ENCODE measurements at places on chromosomes 5 and 9.

DNA sequence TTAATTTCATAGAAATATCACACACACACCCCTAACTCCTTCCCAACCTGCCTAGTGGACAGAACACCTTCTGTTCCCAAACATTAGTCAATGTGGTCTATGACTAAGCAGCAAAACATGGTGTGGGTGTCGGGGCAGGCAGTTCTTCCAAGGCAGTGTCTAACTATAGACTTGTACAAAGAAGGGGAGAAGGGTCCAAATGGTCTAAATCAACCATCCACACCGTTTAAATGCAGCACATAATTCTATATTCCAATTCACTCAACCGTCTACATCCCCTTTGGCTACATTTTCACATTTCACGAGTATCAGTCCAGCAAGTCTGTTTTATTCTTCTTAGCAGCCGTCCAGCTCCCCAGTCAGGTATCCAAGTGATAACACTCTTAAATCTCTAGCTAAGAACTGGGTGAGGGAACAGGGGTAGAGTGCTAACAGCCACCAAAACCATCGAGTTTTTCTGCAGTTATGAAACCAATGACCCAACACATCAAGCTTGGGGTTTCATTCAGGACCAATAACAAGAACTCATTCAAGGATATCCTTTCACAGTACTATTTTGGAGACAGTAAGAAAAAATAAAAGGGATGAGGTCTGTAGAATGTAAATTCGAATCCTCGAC lies 3.3 kb downstream of the ZNF608 start:
- DNase-seq, result no peak

DNA sequence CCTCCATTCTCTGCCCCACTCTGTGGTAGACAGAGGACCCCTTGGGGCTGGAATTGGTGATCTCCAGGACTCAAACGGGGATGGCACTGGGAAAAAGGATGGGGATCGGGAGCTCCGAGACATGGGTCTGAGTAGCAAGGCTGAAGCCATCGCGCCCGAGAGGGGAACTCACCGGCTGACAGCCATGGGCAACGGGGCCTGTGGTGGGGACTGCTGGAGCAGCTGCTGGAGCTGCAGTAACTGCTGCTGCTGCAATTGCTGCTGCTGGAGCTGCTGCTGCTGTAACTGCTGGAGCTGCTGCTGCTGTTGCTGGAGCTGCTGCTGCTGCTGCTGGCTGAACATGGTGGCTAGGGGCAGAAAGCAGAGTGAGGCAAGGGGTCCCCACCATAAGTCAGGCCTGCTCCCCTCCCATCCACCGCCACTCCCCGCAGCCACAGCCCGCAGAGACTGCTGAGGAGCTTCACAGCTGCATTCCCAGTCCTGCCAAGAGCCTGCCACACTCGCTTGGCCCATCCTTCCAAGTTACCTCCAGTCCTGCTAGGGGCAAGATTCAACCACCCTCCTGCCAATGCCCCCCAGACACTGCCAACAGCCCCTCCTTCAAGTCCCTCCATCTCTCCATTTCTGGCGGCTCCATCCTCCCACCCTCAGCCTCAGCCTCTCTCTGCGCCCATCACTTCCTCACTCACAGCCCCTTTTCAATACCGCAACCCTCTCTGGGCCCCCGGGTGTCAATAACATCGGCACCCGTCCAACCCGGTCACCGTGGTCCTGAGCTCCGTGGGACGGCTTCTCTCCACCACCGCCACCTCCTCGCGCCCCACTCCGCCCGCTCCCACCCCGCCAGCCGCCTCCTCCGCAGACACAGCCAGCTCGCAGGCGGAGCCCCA lies 611 bp downstream of the CIZ1 start:
- no peak for DNase-seq

DNA sequence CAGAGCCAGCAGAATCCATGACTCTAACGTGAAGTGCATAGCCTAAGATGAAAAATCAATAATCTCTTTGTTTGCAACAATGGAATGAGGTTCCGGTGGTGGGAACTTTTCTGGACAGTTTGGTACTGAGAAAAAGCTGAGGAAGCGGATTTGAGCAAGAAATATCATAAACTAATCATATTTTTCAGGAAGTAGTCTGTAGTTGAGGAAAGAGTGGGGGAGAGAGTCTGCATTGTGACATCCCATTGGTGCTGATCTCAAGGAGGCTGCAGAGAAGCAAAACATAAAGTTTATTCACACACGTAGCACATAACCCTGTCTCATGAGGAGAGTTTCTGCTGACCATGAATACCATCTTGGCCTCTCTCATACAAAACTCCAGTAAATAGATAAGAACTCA lies 15.8 kb upstream of the FCHO2 start:
- DNase-seq, result no peak

DNA sequence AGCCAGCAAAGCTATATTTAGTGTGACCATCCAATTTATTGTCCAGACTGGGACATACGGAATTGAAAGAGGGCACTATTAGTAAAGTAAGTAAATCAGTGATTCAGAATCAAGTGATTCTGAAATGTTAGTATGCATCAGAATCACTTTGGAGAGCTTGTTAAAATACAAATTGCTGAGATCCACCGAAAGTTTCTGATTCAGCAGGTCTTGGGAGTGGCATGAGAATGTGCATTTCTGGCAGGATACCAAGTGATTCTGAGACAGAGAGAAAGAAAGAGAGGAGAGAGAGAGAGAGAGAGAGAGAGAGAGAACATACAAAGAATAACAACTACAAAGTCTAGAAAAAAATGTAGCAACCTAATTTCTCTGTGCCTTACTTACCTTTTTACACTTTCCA lies 65.4 kb upstream of the ASTN2 start:
- DNase-seq, result no peak

DNA sequence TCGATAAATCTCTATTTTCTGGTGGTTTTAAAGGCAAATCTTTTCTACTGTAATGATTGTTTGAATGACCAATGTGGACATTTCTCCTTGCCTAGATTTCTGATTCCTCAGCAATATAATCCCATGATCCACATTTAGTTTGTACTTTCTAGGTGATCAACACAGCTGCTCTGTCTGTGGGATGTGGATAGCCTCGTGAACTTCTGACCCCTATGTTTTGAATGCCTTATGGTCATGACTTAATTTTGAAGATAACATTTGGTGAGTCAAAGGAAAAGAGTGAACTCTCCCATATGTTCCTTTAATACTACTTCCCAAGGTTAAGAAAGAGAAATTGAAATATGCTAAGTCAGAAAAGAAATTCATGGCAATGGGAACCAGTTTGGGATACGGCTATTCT lies 147.5 kb downstream of the CAVIN4 start:
- DNase-seq, result no peak

- DNase-seq, result no peak
These were observed 29.4 kb downstream of the SECISBP2 start for GRCh38 chr9:89347651-89348050.

DNA sequence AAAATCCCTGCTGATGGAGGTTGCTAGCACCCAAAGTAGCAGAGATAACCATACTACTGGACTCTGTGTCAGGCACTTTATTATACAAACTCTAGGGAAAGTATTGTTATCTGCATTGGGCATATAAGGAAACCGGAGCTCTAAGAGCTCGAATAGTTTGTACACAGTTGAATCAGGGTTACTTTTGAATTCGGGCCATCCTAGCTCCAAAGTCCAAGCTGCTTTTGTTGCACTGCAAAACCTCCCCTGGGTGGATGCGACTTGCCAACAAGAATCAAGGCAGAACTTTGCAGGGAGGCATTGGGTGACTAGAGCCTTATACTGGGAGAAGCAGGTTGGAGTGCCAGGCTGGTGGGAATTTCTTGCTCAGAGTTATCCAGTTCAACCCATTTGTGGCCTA lies 435.1 kb downstream of the SPATA31D1 start:
- DNase-seq, result no peak

GRCh38 chr5:9644630-9645029 lies 14.5 kb upstream of the TAS2R1 start:
- DNase-seq, result no peak

GRCh38 chr9:113665064-113665463 lies 201.5 kb downstream of the RGS3 start:
- no peak for DNase-seq

- no peak for DNase-seq
These were observed 44.0 kb downstream of the NIPAL4 start for GRCh38 chr5:157504053-157504452.

- no peak for DNase-seq
These were observed 88.7 kb downstream of the DEPDC1B start for GRCh38 chr5:60611099-60611740.

DNA sequence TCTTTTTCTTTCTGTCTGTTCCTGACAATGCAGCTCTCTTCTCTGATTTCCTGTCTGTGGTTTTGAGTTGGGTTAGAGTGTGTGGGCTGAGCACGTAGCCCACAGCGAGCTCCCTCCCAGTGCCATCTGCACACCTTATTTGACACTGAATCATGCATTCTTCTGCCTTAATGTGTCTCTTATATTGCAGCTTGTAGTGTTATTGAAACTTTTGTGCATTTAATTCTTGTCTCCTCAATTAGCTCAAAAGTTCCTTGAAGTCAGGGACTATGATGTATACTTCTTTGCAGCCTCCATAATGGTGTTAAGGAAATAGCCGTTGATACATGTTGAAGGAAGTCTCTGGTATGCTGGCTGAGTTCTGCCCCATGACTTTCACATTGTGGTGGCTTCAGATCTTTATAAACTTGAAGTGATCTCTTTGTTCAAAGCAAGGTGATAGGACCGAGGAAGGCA lies 576.2 kb upstream of the CLINT1 start:
- DNase-seq, result no peak

GRCh38 chr5:179307013-179307800 lies 38.1 kb downstream of the ADAMTS2 start:
- no peak for DNase-seq

DNA sequence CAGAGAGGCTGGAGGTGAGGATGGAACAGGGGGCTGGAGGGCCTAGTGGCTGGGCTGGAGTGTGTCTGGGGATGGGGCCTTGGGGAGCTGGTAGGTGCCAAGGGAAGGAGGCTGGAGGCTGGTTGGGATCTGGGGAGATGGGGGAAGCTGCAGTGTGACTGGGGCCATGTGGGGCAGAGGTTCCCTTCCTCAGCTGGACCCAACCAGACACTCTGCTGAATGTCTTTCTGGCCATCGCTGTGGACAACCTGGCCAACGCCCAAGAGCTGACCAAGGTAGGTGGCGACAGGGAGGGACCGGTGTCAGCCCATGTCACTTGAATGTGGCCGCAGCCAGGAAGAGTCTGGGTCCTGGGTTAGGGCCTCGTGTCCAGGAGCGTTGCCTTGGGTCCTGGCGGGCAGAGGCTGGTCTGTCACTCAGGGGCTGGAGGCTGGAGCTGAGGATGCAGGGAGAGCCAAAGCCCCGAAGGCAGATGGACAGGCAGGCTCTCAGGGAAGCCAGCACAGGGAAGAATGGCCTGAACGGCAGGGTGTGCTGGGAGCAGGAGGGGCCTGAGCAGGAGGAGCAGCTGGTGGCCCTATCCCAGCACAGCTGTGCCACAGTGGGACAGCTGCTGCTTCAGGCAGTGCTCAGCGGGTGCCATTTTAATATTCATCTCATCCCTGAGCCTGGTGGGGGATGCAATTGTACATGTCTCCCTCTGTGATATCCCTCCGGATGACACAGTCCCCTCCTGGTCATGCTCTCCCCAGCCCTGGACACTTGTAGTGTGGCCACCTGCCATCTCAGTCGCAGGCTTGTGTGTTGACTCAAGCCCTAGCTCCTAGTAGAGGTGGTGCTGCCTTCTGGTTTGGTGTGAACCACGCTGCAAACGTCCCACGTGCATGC lies 132.5 kb downstream of the CACNA1B start:
- no peak for DNase-seq

DNA sequence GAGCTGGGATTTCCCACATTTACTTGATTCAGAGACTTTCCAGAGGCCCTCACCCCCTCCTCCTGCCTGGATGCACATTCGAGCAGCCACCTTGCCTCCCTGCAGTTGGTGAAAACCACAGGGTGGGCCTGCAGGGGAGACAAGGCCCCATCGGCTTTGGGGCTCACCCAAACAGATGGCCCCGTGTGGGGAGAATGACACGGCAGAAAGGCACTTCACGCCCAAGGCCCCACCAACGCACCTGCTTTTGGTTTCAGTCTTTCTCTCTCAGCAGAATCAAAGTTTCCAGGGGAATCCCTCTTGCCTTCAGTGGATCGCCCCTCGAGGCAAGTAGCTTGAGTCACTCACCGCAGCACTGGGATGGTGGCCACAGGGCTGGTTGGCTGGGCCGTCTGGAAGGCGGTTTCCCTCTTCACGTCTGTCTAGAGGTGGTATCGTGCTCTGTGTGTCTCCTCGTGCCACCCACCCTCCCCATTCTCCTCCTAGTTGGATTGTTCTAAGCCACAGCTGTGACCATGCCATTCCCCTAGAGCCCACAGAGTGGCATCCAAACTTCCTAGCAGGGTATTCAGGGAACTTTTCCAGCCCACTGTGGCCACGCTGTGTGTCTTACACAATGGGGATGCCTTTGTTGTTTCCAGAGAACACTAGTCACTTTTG lies 31.8 kb downstream of the SEC61B start:
- DNase-seq, result no peak

DNA sequence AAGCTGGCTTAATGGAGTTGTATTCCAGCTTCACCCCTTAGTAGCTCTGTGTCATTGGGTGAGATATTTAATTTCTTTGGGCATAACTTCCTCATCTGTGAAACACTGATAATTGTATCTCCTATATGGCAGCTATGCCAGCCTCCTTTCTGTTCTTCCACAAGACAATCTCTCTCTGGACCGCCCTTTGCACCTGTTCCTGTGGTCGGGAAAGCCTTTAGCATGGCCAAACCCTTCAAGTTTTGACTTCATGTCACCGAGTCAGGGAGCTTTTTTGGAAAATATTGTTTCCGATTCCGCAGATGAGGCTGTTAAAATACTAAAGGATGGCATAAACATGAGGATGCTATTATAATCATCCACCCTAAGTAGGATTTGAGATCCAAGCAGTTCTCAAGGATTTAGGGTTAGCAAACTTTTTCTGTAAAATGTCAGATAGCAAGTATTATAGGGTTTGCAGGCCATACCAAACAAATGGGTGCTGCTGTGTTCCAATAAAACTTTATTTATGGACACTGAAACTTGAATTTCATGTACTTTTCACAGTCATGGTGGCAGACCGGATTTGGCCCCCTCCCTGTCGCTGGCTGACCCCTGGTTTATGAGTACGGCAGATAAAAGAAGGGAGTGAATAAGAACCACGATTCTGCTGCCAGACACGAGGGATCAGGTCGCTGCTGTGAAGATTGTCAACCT lies 695 bp upstream of the NDFIP1 start:
- DNase-seq, result no peak

DNA sequence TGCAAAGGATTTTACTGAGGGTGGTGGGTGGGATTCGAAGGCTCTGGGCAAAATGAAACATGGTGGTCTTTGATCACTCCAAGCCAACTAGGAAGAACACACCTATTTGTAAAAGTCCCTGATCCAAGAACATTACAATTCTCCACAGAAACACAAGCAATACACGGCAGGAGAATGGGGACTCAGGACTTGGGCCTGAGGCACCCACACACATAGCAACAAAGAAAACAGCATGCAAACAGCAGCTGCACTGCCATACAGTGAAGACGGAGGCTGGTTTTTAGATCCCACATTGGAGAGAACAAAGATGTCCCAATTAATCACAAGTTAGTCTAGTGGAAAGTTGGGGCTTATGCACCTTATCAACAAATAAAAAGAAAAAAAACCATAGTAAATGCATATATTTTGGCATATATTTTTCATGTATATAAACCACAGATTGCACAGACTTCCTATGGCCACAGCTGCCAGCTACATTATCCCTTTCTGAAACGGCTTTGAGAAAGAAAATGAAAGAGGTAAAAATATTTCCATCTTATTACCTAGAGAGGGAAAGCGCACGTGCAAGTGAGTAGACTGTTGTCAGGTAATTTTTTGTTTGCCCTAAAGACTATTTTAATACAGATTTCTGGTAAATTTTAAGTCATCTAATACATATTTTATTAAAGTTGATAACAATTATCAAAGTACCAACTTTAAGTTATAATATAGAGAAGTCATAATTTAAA lies 410.9 kb downstream of the BNC2 start:
- DNase-seq, result no peak

- no peak for DNase-seq
These were observed 65.7 kb upstream of the FANCC start for GRCh38 chr9:95383185-95383676.

Measured in NCI-H2107 (cell line).